ENCODE measurements at places on chromosomes 3 and 15.
A peak's percentile ranks its signal among the peaks of the same experiment; 100 is the strongest.

GRCh38 chr3:160008961-160009360, 20.3 kb downstream of the IL12A start:
- DNase-seq: no peak

GRCh38 chr3:137084586-137084985, 126.8 kb downstream of the IL20RB start:
- DNase-seq: no peak

DNA sequence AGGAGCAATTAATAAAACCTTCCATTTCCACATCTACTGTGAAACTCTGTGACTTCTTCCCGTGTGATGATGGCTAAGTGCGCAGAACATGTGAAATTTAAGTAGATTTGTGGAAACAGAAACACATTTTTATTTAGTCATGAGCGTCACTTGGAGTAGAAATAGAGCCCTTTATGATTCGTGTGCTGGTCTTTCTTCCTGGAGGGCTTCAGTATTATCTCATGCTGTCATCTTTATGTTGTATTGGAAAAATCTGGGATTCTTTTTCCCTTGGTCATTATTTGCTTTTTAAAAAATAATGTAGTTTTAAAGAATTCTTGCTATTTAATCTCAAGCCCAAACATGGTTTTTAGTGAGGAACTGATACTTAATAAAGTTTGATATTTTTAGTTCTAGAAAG, 284.0 kb upstream of the CTDSPL start:
- DNase-seq: no peak

GRCh38 chr15:33201491-33202231, 7.1 kb upstream of the FMN1 start:
- peak; percentile 87 for DNase-seq

Data from activated CD4-positive, alpha-beta T cell treated with anti-CD3 and anti-CD28 coated beads, Interleukin-2, Interleukin-6, amounts not matched to agents 100 ng/mL and 50 ng/mL, durations not matched to agents 16 hours and 8 hours (primary cell).